Dermis microvascular lymphatic vessel endothelial cell (primary cell): ENCODE measurements at places on chromosomes 7 and 10. TPM values are rescaled to one million over a fixed set of nuclear protein-coding genes. Genes with fewer than 3 reads are reported as not detected.

GRCh38 chr7:40733114-40733513, 598.3 kb downstream of the SUGCT start:
- DNase-seq = no peak

The TMEM184A gene
- under 0.01 and 0.13 TPM in 2 replicates for total RNA-seq

- DNase-seq = no peak
Measured at GRCh38 chr10:112203328-112204076, 19.9 kb upstream of the GPAM start.

The SLIT1 gene
- total RNA-seq = under 0.01 TPM in 1 of 2 replicates, not detected in the other
